ENCODE measurements at places on chromosomes 4 and X.

DNA sequence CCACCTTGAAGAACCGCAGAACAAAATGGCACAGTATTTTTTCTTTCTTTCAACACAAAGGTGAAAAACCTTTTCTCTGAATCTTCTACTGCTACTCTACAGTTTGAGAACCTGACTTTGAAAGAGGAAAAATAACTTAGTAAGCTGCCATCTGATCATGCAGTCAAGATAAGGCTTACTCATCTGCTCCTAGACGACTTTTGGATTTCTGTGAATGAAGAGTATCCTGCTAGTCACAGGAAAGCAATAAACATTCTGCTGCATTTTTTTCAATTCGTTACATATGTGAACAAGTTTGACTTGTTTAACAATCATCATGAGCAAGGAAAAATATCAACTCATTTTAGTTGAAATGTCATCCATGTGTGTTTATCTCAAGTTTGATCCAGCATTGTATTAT lies 25.2 kb downstream of the TIGD2 start:
- DNase-seq: no peak

DNA sequence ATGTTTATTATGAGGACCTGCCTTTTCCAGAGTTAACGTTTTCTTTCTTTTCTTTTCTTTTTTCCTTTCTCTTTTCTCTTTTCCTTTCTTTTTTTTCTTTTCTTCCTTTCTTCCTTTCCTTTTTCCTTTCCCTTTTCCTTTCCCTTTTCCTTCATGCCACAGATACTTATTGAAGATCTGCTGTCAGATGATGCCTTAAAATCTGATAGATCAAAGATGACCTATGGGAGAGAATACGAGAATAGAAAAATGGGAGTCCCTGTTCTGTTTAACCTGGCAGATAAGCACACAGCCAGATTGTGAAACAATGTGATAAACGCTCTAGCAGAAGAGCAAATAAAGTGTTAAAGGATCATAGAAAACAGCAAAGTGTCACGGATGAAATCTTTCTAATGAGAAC lies 38.9 kb downstream of the AFF1 start:
- DNase-seq: no peak

DNA sequence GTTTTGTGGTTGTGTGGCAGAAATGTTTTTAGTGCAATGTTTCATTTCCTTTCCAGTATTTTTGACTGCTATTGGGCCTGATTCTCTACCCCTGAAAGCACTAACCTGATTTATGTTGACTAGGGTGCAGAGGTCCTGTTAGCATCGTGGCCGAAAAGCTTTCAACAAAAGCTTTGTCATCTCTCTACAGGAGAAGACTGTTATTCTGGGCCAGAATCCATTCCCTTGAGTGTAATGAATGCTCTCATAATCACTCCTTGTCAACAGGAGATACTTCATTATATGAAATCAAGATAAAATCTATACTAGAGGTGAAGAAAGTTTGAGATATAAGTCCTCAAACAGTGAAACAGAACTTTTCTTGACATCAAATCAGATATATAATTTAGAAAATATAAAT lies 195.5 kb downstream of the ZNF330 start:
- no peak for DNase-seq

- no peak for DNase-seq
These were observed 40.4 kb upstream of the MAP3K15 start for GRCh38 chrX:19555683-19556082.

- no peak for DNase-seq
These were observed 8.7 kb upstream of the TBC1D9 start for GRCh38 chr4:140764785-140765392.

GRCh38 chrX:39331082-39331704 lies 529.9 kb downstream of the MID1IP1 start:
- no peak for DNase-seq

GRCh38 chr4:107196312-107196711 lies 160.2 kb upstream of the DKK2 start:
- no peak for DNase-seq

- no peak for DNase-seq
These were observed 97.1 kb upstream of the ATOH1 start for GRCh38 chr4:93731456-93731855.

DNA sequence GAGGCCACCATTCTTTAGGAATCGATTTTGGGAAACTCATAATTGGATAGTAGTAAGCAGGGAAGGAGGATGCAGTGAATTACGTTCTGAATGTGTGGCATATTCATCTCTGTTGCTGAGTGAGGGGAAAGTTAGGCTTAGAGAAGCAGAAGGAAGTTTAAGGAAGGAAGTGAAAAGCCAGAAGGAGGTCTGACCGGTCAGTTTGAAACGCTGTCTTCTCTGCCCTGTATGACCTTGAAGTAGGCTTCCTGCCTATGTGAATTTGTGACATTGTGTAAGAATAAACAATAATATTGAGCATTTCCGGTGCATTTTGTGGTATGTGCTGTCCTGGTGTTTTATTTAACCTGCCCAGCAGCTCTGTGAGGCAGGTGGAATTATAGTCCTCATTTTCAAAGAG lies 67.3 kb downstream of the PDLIM5 start:
- no peak for DNase-seq

- no peak for DNase-seq
These were observed 573.6 kb downstream of the PPP4R3C start for GRCh38 chrX:26889574-26889973.

DNA sequence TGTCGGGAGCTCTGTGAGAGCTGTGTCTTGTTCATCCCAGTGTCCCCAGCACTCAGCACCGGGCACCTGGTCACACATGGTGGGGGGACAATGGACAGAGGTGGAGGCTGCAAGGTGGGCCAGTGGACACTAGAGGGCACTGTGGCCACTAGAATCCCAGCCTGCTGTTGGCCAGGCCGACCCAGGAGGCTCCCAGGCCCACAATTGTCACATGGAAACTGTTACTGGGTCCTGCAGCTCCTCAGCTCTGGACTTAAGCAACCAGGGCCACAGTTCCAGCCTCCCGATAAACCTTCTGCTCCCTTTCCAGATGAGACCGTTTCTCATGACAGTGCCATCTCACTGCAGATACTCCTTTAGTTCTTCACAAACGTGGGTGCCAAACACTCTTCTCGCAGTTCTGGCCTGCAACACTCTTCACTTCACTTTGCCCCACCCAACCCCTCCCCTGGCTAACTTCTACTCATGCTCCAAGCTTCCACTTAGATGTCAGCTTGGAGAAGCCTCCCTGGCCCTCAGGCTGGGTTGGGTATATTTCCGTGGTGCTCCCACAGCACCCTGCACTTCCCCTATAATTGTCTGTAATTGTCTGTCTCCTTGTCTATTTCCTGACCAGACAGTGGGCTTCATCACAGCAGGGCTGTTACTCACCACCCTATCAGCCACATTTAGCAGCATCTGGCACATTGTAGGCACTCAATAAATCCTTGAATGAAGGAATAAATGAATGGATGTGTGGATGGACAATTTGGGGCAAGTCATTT lies 3.5 kb upstream of the IQSEC2 start:
- no peak for DNase-seq

DNA sequence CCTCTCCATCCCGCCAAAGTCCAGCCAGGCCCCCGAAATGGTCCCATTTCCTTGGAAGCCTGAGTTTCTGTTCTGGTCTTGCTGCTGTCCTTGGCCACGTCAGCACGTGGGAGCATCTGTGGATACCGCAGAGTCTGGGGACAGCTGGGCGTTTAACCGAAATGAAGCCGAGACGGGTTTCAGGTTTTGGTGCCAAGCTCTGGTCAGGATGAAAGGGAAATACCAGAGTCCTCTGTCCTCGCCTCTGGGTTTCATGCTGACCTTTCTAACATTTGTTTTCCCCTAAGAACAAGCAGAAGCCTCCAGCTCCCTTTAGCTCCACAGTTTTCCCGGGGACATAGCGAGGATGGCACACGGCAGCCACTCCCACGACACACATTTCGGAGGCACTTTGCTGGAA lies 19.7 kb downstream of the SHOX start:
- no peak for DNase-seq

DNA sequence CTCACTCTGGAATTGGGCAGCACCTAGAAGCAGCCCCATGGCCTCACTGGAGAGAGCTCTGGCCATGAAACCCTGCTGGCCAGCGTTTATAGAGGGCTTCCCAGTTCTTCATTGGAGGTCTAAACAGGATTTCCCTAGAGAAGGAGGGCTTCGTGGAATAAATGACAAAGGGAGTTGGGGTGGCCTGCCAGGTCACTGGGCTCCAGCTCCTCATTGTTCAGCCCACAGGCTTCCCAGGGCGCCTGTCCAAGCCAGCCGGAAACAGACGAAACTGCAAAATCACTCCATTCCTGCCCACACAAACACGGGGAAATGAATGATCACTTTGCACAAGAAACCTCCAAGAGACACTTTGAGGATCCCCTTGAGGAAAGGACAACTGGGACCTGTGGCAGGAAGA lies 189.7 kb downstream of the TSPAN5 start:
- DNase-seq: no peak

DNA sequence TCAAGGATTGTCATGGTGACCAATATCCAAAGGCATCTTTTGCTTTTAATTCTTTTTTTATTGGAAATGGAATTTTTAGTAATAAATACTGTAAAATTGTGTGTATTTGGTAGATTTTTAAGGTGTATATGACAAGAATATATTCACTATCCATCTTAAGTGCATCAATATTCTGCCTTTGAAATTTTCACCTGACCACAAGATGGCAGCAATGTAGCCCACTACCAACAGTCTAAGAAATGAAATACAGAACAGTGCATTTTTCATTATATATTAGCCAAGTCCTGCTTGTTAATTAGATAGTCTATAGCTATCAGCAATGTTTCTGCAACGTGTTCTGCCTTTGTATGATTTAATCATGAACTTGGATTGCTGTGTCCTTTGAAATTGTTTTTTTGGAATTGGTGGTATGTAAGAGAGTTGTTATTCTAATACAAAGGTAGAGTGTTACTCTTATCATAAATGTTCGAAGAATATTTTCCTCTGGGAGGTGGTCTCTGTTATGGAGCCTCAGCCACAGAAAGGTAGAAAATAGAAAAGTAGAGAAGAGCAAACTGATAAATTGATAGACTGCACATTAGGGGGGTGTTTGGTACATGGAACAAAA lies 38.2 kb downstream of the HPGDS start:
- DNase-seq: no peak

- DNase-seq: no peak
These were observed 3.6 kb downstream of the TBCK start for GRCh38 chr4:106312377-106312776.

DNA sequence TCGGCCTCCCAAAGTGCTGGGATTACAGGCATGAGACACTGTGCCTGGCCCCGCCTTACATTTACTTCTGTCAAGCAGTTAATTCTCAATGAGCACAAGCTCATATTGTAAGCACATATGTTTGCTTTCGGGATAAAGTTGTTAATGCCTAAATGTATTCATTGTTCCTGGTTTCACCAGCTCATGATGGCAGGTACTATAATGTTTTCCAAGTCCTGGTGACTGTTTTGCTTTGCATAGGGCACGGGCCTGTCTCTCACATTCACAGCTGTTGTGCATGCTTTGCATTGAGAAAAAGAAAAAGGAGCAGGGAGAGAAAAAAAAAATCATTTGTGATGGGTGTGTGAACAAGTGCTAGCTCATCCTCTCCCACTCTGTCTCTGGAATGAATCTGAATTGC lies 661.2 kb upstream of the TENM3 start:
- DNase-seq: no peak

DNA sequence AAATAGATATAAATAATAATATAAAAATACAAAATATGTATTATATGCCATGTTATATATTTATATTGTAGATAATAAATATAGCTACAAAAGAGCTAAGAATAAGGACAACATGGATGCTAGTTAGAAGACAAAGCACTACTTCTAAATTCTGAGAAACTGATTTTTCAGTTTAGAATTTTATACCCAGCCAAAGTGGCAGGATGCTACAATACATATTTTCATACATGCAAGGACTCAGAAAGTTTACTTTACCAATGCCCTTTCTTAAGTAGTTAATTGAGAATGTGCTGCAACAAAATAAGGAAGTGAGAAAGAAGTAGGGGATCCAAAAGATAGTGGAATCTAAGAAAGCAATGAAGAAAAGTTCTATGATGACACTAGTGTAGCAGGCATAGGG lies 64.5 kb downstream of the PDE5A start:
- DNase-seq: no peak

GRCh38 chr4:107255114-107255513 lies 219.0 kb upstream of the DKK2 start:
- DNase-seq: no peak

- DNase-seq: no peak
These were observed at the start of gene APELA for GRCh38 chr4:164876700-164877324. Gene APELA (plus strand): TSS chr4:164877178. CDS start chr4:164877332, 154 bp downstream.

DNA sequence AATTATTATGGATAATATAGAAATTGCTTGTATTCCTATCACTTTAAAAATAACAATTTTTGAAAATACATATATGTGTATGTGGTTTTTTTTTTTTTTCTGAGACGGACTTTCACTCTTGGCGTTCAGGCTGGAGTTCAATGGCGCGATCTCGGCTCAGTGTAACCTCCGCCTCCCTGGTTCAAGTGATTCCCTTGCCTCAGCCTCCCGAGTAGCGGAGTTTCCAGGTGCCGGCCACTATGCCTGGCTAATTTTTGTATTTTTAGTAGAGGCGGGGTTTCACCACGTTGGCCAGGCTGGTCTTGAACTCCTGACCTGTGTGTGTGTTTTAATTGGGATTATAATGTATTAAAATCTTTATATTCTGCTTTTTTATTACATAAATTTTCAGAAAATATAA lies 97.9 kb upstream of the NUDT6 start:
- DNase-seq: no peak

DNA sequence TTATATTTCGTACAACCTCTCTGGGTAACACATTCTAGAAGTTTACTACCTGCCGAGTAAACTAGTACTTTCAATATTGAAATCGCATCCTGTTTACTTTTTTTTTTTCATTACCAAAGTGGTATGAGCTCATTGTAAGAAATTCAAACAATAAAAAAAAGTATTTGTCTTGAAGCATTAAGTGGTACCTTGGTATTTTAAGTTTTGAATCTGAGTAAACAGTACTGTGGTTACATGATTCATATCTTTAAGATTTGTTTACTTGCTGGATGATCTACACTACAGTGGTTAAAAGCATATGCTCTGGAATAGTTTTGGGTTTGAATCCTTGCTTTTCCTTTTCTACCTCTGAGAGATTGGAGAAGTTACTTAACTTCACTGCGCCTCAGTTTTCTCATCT lies 3.8 kb upstream of the MMGT1 start:
- DNase-seq: no peak

DNA sequence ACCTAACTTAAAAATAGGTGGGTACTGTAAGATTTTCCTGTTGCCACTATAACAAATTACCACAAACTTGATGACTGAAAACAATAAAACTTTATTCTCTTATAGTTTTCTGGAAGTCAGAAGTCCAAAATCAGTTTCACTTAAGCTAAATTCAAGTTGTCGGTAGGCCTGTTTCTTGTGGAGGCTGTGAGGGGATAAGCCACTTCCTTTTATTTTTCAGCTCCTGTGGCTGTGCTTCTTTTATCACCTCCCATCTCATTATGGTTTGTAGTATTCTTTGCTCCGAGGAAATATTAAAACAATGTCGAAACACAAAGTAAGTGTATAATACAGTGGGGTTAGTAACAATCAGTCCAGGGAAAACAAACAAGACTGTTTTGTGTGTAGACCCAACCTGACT lies 610.5 kb upstream of the TECRL start:
- no peak for DNase-seq

- DNase-seq: no peak
These were observed 404.1 kb downstream of the MAPK10 start for GRCh38 chr4:85955620-85956292.

GRCh38 chr4:53866055-53866454 lies 198.3 kb downstream of the CHIC2 start:
- no peak for DNase-seq

- no peak for DNase-seq
These were observed 14.3 kb upstream of the AWAT1 start for GRCh38 chrX:70219938-70220764.

- no peak for DNase-seq
These were observed 30.6 kb upstream of the GC start for GRCh38 chr4:71814433-71814832.

- no peak for DNase-seq
These were observed 154.9 kb downstream of the FANCB start for GRCh38 chrX:14717949-14718348.
